Right cardiac atrium (tissue), 5 donors: ENCODE measurements at places on chromosomes 11 and 22. TPM values are rescaled to one million over a fixed set of nuclear protein-coding genes. Genes with fewer than 3 reads are reported as not detected.

GRCh38 chr11:70036971-70037882, 40.9 kb upstream of the ANO1 start:
- no peak for DNase-seq

DNA sequence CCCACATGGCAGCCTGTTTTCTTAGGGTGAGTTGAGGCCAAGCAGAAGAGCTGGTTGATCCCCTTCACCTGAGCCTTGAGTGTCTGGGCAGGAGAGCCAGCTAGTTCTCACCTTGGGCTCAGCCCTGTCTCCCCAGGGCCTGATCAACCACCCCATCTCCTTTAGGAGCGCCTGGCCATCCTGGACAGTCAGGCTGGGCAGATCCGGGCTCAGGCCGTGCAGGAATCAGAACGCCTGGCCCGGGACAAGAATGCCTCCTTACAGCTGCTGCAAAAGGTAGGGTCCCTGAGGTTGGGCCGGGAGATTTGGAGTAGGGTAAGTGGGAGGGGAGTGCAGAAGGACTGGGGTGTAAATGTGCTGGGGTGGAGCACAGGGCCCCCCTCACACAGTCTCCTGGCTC, 31.3 kb downstream of the PHLDB1 start:
- no peak for DNase-seq

DNA sequence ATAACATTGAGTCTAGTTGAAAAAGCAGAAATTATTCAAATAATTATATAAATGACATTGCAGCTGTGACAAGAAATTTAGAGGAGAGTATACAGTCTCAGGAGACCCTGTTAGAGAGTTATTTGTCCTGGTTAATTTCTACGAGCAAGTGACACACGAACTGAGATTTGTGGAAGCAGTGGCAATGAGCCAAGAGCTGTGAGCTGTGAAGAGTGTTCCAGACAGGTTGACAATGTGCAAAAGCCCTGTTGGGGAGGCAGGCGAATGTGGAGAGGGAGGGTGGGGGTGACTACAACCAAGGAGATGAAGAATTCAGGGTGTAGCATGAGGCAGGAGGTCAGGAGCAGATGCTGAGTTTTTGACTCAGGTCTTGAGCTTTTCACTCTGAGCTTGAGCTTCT, 620.2 kb upstream of the TENM4 start:
- DNase-seq = no peak

GRCh38 chr11:111737444-111738210, 28.6 kb downstream of the PPP2R1B start:
- DNase-seq = peak; percentile 67

DNA sequence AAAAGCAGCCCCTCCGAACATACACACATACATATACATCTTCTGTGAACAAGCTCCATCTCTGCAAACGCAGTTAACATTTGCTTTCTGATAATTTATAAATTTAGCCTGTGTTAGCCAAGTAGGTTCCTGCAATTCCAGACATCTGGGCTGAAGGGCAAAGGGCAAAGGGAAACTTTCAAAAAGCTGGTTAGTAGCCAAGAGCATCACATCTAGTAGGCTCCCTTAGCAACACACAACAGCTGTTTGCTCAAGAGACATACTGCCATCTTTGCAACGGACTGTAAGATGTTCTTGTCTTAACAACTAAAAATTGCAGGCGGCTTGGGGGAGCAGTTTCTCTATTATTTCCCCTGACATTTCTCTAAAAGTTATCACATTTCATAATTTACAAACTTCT, 134.9 kb downstream of the RBFOX2 start:
- no peak for DNase-seq

DNA sequence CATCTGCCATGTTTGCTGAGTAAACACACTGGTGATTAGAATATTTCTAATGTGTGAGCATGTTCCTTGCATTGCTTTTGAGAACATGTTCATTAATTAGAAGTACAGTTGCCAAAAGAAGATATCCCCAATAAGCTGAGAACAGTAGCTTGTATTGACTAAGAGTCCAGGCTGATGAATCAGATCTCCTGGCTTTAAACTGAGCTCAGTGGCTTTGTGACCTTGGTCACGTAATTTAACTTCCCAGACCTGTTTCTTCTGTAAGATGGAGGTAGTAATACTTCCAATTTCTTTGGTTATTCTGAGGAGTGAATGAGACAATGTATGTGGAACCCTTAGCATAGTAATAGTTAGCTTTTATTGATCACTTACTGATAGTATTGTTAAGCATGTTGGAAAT, 61.9 kb downstream of the CYB5R2 start:
- DNase-seq = no peak

DNA sequence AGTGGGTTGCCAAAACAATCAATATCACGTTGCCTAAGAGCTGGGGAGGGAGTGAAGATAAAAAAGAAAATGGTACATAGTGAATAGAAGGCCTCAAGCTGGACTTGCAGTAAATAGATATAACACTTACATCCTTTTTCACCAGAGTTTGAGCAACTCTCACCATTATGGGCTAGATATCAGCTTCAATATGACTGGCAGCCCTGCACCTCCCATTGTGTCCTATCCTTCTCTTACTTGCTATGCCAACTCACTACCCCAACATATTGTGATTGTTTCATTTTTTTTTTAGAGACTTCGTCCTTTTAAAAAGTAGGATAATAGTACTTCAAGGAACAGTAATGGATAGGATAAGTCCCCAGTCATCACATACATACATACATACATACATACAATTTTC, 7.4 kb downstream of the HBG1 start:
- no peak for DNase-seq

The PRAME gene
- total RNA-seq = not detected

The OR2AT4 gene
- not detected for total RNA-seq
